ENCODE measurements at places on chromosomes 5 and 9. TPM values are rescaled to one million over a fixed set of nuclear protein-coding genes. Genes with fewer than 3 reads are reported as not detected.

Gene SH2D3C
- total RNA-seq, result 62.1 TPM

Gene SPOCK1
- total RNA-seq, result 423 TPM

Gene OR1J2
- total RNA-seq, result not detected

Gene TRPM3
- 1.1 TPM for total RNA-seq

Gene SPINK7
- not detected for total RNA-seq

Gene CARTPT
- total RNA-seq, result not detected

Gene DDX4
- total RNA-seq, result not detected

Gene C5orf58
- not detected for total RNA-seq

Gene BTNL8
- total RNA-seq, result not detected

Gene ELAVL2
- 0.09 TPM for total RNA-seq

Gene FOXE1
- total RNA-seq, result not detected

Gene PCDHGA4
- 5.0 TPM for total RNA-seq

Gene SHISAL2B
- not detected for total RNA-seq

Gene FBXO4
- 7.0 TPM for total RNA-seq

Gene PDLIM4
- 63.1 TPM for total RNA-seq

Gene IRX1
- total RNA-seq, result 0.27 TPM

Gene TXNDC8
- not detected for total RNA-seq

Gene CCNO
- total RNA-seq, result 0.09 TPM

Gene LPAR1
- total RNA-seq, result 3.3 TPM

Gene SEMA5A
- total RNA-seq, result 12.7 TPM

Gene PCDHGA2
- 0.90 TPM for total RNA-seq

Gene FOXD4L6
- not detected for total RNA-seq

Gene PCDHGB2
- total RNA-seq, result 2.0 TPM

Gene EIF4EBP3
- 0.75 TPM for total RNA-seq

Gene UGT3A2
- total RNA-seq, result not detected

Gene ZNF658
- 4.1 TPM for total RNA-seq

Gene TUSC1
- 7.0 TPM for total RNA-seq

Gene ZFP62
- 19.8 TPM for total RNA-seq

Gene MEIKIN
- total RNA-seq, result not detected

Gene GPR21
- total RNA-seq, result 0.90 TPM

Gene OR1J4
- not detected for total RNA-seq

Gene BNC2
- total RNA-seq, result 15.3 TPM

Gene PAEP
- not detected for total RNA-seq

Gene HTR4
- total RNA-seq, result not detected
